RPMI7951 (cell line): ENCODE measurements at places on chromosomes 7 and 10.

- DNase-seq = peak; percentile 39
Observed at GRCh38 chr10:118264838-118265470, 77.2 kb downstream of the FAM204A start.

GRCh38 chr7:76047305-76047810, 442 bp downstream of the STYXL1 start:
- no peak for DNase-seq

- DNase-seq = no peak
Observed at GRCh38 chr7:80017101-80017698, 117.4 kb upstream of the GNAI1 start.

GRCh38 chr10:6120691-6121090, 31.9 kb downstream of the RBM17 start:
- no peak for DNase-seq

GRCh38 chr7:48028938-48029337, at the start of gene SUN3:
SUN3 (minus strand) TSS chr7:48029107; CDS start chr7:48028938, 169 bp downstream.
- no peak for DNase-seq

DNA sequence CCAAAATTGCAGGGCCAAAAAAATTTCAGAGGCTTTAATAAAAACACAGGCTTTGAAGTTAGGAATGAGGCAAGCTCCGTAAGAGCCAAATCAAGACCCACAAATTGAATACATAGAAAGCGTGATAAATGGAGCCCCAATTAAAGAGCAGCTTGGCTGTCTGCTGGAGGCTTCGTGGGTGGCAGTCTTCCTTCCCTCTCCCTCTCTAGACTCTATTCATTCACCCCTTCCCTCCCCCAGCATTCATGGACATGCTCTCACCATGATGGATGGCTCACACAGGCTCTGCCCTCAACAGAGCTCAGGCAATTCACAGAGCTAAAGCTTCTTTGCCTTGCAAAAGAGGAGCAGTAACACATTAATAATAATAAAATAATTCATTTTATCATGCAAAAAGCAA, 214.1 kb downstream of the HERPUD2 start:
- no peak for DNase-seq

- peak; percentile 76 for DNase-seq
Observed at GRCh38 chr10:14573666-14574261, 200.9 kb downstream of the FAM107B start.

GRCh38 chr10:15898046-15898445, 37.7 kb upstream of the MINDY3 start:
- DNase-seq = peak; percentile 27

DNA sequence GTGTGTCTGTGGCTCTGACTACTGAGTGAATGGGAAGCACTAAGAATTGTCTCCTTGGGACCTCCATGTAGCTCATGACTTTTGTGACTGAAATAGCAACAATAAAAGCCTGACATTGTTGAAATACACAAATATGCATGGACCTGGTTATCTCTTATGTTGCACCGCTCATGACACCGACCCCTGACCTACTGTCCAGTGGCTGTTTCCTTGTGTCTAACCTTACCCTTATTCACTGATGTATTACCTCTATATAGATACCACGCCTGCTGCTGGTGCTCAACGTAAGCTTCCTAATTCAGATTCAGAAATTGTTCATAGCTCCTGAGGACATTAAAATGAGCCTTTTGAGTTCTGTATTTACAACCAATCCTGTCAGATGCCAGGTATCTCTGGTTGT, 243.4 kb upstream of the SEMA3C start:
- DNase-seq = no peak

- DNase-seq = no peak
Observed at GRCh38 chr10:44473146-44473545, 88.2 kb upstream of the CXCL12 start.

- DNase-seq = no peak
Observed at GRCh38 chr7:14018751-14019150, 29.3 kb upstream of the ETV1 start.

DNA sequence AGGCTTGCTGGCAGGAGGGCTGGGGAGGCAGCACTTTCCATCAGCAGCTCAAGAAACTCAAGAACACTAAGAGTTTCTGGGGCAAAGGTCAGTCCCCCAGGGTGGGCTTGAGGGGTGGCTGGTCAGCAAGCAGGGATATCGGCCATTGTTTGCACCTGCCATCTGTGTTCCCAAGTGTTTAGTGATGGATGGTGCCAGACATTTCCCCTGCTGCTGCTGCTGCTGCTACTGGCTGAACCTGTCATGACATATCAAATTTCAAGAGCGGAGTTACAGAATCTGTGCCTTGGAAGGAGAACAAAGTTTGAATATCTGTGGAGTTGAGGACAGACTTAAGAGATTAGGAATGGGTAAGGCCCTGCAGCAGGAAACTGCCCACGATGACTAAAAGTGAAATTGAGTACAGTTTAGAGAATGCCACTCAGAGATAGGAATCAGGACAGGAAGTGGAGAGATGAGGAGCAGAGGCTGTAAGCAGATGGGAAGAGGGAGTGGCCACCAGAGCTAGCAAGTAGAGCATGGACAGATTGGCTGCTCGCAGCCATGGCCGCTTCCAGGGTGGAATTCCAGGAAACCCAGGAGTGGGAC, 39.2 kb upstream of the PPP1R3C start:
- DNase-seq = peak; percentile 91

- DNase-seq = no peak
Observed at GRCh38 chr10:97939446-97939990, 89.9 kb downstream of the GOLGA7B start.

GRCh38 chr10:91163869-91164474, 56.5 kb upstream of the PCGF5 start:
- DNase-seq = peak; percentile 88

DNA sequence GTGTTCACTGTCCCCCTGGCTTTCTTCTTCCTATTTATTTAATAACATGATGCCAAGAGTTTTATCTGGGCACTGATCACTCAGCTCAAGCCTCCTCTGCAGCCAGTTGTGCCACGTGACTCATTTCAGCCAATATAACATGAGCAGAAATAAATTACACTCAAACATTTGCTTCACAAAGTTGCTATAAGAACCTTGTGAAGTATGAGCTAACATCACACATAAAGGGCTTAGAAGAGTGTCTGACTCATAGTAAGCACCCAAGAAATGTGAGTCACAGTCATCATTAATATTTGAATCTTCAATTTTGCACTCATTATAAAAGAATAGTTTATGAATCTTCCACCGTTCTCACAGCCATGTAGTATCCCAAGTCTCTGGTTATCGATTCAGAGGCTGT, 414.6 kb upstream of the NPVF start:
- no peak for DNase-seq

- no peak for DNase-seq
Observed at GRCh38 chr7:125828153-125828700, 898.6 kb upstream of the POT1 start.

DNA sequence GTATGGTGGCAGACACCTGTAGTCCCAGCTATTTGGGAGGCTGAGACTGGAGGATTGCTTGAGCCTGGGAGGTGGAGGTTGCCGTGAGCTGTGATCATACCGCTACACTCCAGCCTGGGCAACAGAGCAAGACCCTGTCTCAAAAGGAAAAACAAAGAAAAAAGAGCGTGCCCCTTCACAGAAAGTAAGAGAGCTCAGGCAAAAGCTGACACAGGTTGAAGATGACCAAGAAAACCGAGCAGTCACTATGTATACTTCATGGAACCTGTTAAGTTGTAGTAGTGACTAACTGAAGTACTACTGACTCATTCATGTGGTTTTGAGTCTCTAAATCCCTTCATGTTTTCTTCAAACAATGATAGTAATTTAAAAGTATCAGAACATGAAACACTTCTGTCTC, 1.2 kb upstream of the PRRT4 start:
- peak; percentile 40 for DNase-seq

DNA sequence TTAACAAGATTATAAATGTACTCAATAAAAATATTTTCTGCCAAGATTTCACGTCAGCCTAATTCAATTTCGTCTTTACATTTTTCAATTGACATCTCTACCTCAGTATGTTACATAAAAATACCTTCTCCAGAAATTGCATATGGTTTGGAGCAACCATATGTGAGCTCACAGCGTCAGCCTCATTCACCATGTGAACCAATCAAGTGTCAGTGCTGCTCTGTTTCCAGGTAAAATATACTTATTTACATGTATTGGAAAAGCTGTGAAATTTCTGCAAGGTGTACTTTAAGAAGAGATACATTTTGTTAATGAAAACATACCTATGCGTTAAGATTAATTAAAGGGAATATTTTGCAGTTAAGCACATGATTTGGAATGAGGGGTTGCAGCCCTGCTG, 110.7 kb upstream of the PRSS1 start:
- no peak for DNase-seq

DNA sequence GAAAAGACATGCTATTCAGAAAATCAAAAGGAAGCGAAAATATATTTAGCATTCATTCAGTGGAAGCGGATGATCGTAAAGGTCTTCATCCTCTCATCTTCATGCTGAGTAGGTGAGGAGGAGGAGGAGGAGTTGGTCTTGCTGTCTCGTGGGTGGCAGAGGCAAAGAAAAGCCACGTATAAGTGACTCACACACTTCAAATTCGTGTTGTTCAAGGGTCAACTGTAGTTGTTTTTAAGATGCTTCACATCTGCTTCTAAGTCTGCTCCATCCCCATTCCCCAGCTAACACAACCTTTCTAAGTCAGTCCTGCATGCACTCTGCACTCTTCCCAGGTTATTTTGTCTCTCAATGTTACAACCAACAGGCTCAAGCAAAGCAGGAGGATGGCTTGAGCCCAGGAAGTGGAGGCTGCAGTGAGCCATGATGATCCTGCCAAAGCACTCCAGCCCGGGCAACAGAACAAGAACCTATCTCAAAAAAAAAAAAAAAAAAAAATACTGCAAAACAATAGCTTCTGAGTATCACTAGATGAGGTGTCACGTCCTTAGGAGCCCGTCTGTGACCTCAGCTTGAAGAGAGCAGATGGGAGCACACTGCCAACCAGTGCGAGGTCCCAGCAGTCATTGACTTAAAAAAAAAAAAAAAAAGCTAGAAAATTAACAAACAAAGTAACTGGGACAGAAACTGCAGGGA, 70.5 kb downstream of the SFMBT2 start:
- DNase-seq = no peak

DNA sequence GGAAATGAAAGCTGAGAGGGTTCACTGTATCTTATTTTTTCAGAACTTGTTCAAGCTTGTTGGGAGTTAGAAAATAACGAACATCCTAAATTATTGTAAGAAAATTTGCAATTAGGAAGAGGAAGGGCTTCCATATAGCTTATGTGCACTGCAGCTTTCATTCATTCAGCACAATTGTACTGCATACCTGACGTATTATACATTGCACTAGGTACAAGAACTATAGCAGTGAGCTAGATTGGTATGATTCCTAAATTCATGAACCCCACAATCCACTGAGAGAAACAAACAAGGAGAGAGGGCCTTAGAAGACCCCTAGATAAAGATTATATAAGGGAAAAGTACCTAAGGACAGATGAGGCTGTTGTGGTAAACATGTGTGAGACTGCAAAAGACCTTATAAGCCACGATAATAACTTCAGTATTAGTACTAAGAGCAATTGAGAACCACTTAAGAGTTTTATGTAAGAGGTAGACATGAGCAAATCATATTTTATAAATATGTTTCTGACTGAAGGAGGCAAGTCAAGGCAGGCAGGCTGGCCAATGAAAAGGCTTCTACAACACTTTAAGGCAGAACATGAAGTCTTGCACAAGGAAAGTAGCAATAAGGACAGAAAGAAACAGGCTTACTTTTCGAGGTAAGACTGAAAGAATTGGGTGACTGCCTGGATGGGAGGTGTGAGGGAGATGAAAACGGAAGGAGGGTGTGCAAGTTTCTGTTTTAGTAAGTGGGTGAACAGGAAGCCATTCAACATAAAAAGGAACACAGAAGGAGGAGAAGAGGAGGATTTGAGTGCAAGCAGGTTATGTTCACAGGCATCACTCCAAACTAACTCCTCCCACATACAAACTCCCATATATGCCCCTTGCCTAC, 77.9 kb upstream of the LRRN3 start:
- no peak for DNase-seq

GRCh38 chr7:34054075-34054474, 148.7 kb downstream of the BMPER start:
- no peak for DNase-seq

DNA sequence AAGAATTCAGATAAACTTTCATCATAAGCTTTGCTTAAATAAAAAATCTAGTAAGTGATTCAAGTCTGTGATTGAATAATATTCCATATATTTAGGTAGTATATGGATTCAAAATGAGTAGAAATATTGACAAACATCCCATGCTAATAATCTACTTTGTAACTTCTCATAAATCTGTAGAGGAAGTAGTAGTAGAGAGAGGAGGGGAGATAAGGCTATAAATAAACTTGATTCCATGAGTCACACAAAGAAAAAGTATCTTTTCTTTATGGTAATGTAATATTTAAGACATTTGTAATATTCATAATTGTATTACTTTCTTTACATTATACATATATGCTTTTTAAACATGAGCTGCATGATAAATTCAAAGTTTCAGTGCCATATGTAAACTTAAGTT, 25.6 kb upstream of the CD36 start:
- DNase-seq = no peak

GRCh38 chr10:109386921-109387320, 536.4 kb downstream of the XPNPEP1 start:
- no peak for DNase-seq

GRCh38 chr10:86944031-86944419, 13.4 kb downstream of the MMRN2 start:
- DNase-seq = no peak

DNA sequence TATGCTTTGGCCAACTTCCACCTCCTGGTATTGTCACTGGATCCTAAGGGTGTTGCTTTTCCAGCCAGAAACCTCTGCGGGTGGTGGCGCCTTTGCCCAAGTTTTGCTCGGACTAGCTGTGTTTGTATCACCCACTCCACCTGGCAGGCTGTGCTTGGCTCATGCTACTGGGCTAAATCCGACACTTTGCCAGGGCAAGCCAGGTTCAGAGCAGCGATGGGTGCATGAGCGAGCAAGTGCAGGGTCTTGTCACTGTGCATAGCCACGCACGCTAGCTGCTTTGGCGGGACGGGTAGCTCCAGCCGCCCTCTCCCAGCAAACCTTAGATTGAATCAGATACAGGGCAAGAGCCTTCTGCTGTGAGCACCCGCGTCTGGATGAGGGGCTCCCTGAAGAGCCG, 737.5 kb downstream of the PCDH15 start:
- DNase-seq = no peak
